A172 (cell line): ENCODE measurements at places on chromosomes 6 and 20. TPM values are rescaled to one million over a fixed set of nuclear protein-coding genes. Genes with fewer than 3 reads are reported as not detected.

- DNase-seq: no peak
Observed at GRCh38 chr20:23230766-23231385, 119.7 kb upstream of the NXT1 start.

DNA sequence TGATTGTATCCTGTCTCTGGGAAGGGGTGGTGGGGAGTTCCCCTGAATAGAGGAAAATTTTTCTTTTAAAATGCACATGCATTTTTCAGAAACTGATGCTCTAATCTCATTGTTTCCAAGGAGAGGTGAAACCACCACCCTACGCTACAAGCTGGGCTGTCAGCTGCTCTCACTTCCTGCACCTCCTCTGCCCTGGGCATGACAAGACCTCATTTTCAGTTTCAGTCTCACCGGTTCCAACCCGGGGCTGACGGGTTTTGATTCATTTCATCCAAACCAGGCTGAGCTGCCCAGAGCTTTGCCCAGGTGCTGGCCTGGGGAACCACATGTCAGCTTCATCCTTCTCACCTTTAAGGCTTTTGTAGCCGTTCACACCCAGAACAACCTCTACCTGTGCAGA lies 99.7 kb downstream of the EYA2 start:
- no peak for DNase-seq

GRCh38 chr6:133340557-133340956 lies 99.4 kb downstream of the EYA4 start:
- DNase-seq: peak; percentile 16

The EDN3 gene
- not detected in 2 replicates for total RNA-seq

The FAM50B gene
- total RNA-seq: 5.0 and 5.8 TPM in 2 replicates

- no peak for DNase-seq
Observed at GRCh38 chr6:24504649-24505586, 10.1 kb downstream of the ALDH5A1 start.

The SLC13A3 gene
- not detected in 2 replicates for total RNA-seq

GRCh38 chr6:6724539-6725467 lies 136.3 kb downstream of the LY86 start:
- DNase-seq: peak; percentile 34
